ENCODE measurements at places on chromosomes 4 and X.

GRCh38 chr4:27616166-27616565 is 755.5 kb downstream of the STIM2 start:
- DNase-seq, result no peak

DNA sequence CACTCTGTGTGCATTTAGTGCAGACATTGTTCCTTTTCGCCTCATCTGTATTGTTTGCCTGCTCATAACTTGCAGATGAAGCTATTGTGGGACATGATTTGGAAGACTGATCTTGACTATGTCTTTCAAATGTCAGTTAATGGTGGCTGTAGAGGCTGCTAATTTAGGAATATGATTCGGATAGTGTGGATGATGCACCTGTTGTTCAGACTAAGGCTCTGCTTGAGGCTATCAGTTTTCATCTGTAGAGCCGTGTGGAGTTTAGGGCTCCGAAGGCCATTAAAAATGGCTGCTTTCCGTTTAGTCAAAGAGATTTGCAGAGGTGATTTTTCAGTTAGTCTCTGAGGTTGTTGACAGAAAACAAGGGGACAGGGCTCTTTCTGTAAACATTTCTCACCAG is 102.0 kb downstream of the GBA3 start:
- DNase-seq, result no peak

GRCh38 chr4:112516471-112517066 is 589 bp upstream of the NEUROG2 start:
- DNase-seq, result no peak

GRCh38 chrX:49309401-49309981 is 6.0 kb downstream of the GAGE10 start:
- DNase-seq, result no peak

GRCh38 chr4:86547140-86547539 is 47.0 kb upstream of the PTPN13 start:
- no peak for DNase-seq

- DNase-seq, result no peak
Measured at GRCh38 chr4:73776321-73776729, 36.0 kb downstream of the CXCL8 start.

GRCh38 chr4:153939570-153939969 is 150.7 kb upstream of the SFRP2 start:
- DNase-seq, result no peak

- no peak for DNase-seq
Measured at GRCh38 chrX:48715072-48715471, 18.5 kb downstream of the SUV39H1 start.

- no peak for DNase-seq
Measured at GRCh38 chr4:4952273-4952672, 67.0 kb downstream of the CYTL1 start.

- no peak for DNase-seq
Measured at GRCh38 chr4:152803541-152803940, 23.8 kb downstream of the ARFIP1 start.

- no peak for DNase-seq
Measured at GRCh38 chrX:100376576-100376975, 33.5 kb downstream of the PCDH19 start.

GRCh38 chrX:119226446-119226845 is 9.6 kb upstream of the PGRMC1 start:
- DNase-seq, result no peak

DNA sequence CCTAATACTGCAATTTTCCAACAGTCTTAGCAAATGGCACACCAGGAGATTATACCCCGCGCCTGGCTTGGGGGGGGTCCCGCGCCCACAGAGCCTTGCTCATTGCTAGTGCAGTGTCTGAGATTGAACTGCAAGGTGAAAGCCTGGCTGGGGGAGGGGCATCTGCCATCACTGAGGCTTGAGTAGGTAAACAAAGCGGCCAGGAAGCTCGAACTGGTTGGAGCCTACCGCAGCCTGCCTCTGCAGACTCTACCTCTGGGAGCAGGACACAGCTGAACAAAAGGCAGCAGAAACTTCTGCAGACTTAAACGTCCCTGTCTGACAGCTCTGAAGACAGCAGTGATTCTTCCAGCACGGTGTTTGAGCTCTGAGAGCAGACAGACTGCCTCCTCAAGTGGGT is 172.8 kb upstream of the NAP1L5 start:
- no peak for DNase-seq

GRCh38 chr4:31366041-31366440 is 645.9 kb downstream of the PCDH7 start:
- DNase-seq, result no peak

- DNase-seq, result no peak
Measured at GRCh38 chr4:101027721-101028120, 319.6 kb downstream of the PPP3CA start.

GRCh38 chr4:7428261-7429068 is 6.3 kb downstream of the PSAPL1 start:
- no peak for DNase-seq

DNA sequence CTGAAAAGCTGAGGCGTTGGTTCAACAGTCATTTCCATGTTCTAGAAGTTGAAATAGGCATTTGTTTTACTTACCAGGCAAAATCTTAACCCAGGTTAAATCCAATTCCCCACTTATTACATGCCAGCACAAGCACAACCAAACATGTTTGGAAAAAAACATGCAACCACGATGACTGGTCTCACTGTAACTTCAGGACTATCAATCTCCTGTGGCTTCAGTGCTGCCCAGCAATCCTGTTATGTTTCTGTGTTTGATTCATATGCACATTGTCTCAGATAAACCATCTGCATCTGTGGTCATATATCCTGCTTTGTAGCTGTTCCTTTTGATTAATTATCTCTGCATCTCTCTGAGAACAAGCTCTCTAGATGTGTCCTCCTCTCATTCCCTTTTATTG is 28.3 kb downstream of the PRDM8 start:
- DNase-seq, result no peak

GRCh38 chr4:92968556-92968955 is 664.8 kb downstream of the GRID2 start:
- no peak for DNase-seq

DNA sequence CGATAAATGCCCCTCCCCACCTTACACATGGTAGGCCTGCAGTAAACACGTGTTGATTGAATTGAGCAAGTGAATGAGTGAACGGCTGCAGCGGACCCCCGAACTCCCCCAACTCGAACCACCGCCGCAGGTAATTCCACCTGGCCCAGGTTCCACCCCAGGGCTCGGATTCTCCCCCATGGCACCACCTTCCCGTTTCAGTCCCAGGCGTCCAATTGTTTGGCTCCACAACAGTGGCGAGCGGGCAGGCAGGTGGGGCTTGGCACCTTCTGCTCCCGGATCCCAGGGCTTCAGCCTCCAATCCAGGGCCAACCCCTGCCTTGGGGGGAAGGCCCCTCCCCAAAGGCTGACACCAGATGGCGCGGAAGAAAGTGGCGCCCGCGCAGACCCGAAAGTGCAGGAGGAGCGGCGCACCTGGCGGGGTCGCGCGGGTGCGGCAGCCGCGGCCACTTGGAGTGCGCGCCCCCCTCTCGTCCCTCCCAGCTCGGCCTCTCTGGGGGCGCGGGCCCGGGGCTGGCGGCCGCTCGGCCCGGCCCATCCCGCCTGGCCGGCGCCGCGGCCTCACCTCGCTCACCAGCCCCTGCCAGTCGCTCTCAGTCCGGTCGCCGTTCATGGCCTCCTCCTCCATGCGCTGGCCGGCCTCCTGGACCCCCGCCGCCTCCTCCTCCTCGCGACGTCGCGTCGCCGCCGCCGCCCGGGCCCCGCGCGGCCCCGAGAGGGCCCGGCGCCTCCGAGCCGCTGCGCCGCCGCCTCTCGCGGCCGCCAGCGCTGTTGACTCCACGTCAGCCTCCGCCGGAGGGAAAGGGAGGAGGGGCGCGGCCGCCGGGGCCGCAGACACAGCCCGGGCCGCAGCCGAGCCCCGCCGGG is at the start of gene CCDC149:
CCDC149 (minus strand) TSS at position 791 of the 867 bp plus-strand sequence; CDS start at position 613, 178 bp downstream.
- DNase-seq, result no peak

- DNase-seq, result no peak
Measured at GRCh38 chr4:76977736-76978350, 28.3 kb downstream of the SEPTIN11 start.

DNA sequence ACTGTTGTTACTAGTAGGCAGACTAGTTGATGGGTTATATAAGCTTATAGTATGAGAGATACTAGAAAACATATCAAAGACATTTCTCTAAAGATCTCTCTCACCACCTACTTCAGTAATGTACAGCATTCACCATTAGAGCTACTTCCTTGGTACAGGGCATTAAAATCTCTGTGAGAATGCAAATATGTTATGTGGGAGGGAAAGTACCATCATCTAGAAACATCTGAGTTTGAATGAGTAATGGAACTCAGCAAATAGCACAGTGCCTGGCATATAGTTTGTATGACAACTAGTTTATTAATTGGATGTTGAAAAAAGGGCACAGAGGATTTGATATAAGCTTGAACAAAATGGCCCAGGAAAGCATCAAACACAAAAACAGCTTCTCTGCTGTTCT is 211.1 kb downstream of the GLUD2 start:
- DNase-seq, result no peak

GRCh38 chrX:36434522-36434921 is 515.0 kb downstream of the CFAP47 start:
- DNase-seq, result no peak

GRCh38 chr4:85370400-85371032 is 104.4 kb upstream of the ARHGAP24 start:
- no peak for DNase-seq

- DNase-seq, result no peak
Measured at GRCh38 chr4:188976644-188977115, 837.4 kb downstream of the TRIML1 start.

DNA sequence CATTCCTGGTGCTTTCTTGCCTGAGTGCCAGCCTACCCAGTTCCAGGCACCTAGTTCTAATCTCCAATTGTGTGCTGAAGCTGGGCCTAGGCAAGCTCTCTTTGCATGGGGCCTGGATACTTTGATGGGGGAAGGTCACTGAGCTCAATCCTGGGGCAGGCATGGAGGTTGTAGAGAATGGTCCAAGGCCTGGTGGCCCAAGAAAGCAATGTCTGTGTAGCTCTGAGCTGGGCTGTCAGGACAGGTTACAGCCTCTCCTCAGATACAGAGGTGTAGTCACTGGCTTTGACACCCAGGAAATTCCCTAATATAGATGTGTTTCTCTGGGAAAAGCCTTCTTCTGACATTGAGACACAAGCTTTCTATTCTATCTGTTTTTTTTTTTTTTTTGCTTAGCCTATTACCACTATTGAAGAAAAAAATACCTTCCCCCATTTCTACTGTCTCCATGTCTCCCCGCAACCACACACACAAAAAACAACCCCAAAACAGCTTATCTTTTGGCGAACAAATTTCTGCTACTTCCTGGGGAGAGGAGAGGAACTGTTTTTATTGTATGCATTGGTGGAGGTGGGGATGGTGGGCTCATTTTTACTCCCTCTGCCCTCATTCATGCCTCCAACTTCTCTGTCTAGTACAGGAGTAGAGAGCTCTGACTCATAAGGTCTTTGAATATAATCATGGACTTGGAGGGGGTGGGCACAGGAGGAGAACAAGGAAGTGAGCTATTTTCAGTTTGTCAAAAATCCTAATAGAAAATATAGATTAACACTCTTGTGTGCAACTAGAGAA is 66.7 kb upstream of the DHX15 start:
- DNase-seq, result no peak

DNA sequence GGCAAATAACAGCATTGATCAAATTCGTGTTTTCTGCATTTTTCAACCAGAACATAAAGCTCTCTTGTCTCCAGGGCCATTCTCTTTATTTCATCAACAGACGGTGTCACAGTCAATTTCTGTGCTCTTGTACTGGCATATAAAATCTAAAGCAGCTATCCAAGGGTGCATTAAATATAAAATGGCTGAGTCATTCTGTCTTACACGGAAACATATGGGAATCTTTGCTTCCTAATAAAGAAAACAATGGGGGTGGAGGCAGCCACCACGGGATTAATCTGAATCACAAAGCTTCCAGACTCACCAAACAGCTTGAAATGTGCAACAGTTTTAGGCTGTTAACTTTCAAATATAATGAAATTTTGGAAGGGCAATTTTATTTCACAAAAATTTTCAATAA is 132.6 kb downstream of the IL15 start:
- DNase-seq, result no peak

DNA sequence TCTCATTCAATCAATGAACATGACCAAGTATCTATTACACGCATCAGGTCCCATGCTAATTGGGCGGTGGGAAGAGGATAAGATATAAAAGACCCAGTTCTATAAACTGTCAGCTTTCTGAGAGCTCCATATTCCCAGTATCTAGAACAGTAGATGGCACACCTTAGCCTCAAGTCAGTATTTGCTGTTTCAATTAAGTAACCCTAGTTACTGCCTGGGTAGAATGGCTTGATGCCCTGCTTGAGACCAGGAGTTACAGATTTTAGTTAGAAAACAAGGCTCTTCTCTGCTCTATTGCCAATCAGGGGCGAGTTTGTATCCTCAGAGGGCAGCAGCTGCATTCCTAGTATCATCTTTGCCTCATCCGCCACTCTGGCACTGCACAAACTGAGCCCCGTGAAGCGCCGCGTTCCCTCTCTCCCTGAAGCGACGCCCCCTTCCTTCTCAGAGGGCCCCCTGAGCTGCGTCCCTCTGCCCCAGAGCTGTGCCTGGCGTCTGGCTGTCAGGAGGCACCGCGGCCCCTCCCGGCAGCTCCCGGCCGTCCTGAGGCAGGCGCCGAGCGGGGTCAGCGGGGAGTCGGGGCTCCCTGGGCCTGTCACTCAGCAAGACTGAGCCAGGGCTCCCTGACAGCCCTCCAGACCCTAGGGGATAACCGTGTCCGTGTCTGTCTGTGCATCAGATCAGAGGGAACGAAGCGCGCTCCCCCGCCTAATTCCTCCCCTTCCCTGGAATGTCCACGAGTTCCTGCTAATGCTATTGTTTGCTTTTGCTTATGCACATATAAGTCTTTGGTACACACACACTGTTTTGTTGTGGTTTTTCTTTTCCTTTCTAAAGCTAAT is 212.4 kb upstream of the TTC29 start:
- DNase-seq, result no peak

DNA sequence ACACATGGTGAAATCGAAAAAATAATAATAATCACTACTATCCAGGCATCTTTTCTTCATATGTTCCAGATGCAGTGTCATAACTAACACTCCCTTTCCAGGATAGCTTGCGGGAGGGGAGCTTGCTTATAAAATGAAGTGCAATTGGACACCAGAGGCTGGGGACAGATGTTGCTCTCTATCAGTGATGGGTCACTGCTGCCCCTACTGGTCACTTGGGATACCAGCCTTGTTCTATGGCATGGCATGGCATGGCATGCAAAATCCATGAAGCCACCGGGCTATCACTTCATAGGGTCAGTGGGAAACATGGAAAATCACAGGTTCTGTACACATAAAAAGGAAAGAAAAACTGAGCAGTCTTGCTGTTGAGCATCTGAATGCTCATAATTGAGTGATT is 168.1 kb downstream of the GLRA2 start:
- no peak for DNase-seq

- DNase-seq, result no peak
Measured at GRCh38 chrX:119757979-119758730, at the start of gene SOWAHD. SOWAHD (plus strand) TSS chrX:119758588; CDS start chrX:119758668, 80 bp downstream.

DNA sequence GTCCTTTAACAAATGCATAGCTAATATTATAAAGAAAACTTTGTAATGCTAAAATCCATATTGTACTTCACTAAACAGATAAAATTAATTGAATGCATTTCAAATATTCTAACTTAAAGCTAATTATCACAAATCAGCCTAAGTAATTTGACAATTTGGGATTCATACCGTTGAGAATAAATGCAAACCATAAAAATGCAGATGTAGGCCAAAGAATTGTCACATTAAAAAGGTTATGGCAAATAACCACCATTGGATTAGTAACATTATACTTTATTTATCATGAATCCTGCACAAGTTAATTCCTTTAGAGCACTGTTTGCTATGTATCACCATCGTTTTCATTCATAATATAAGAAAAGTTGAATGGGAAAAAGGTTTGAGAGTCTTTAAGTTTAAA is 301.0 kb downstream of the LDB2 start:
- no peak for DNase-seq

- no peak for DNase-seq
Measured at GRCh38 chrX:139877710-139878414, 55.0 kb downstream of the ATP11C start.
